Stimulated activated CD8-positive, alpha-beta memory T cell treated with anti-CD3 and anti-CD28 coated beads, Interleukin-7, amount 100 ng/mL, for 48 hours (primary cell): ENCODE measurements at places on chromosomes 1 and 21.

DNA sequence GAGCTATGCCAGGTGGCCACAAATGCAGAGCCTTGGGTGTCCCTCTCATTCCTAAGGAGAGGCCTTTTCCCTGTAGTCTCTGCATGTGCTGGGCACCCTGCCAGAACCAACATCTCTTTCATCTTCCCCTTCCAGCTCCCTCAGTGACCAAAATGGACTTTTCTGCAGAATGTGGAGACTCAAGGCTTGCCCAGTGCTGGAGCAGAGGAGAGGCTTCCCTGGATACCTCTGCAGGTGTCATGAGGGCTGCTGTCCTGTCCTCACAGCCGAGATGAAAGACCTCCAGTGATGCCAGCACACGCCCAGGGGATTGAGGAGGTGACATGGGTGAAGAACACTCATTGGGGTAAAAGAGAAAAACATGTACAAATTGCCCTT, 347.0 kb upstream of the AJAP1 start:
- no peak for DNase-seq

GRCh38 chr1:203186446-203187303, at the start of gene CHI3L1:
CHI3L1 (minus strand) TSS chr1:203186704; CDS start chr1:203186623, 81 bp downstream.
- DNase-seq, result no peak

DNA sequence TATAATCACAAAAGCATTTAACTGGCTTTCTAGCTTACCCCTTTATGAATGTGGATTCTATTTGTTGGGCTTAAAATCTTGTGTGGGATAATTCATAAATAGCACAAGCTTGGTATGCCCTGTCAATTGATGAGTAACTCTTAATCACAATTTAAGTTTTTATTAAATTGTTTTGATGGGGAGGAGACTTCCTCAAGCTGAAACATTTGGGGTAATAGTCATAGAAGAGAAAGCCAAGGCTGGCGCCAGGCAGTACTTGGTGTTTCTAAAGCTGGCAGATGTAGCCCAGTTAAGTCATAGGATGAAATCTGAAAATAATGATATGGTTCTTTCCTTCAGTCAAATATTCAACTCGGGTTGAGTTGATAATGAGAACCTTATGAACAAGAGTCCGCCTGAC, 167.2 kb downstream of the FMN2 start:
- DNase-seq, result no peak

- DNase-seq, result no peak
These were observed 31.4 kb downstream of the KCNC4 start for GRCh38 chr1:110241516-110241915.

DNA sequence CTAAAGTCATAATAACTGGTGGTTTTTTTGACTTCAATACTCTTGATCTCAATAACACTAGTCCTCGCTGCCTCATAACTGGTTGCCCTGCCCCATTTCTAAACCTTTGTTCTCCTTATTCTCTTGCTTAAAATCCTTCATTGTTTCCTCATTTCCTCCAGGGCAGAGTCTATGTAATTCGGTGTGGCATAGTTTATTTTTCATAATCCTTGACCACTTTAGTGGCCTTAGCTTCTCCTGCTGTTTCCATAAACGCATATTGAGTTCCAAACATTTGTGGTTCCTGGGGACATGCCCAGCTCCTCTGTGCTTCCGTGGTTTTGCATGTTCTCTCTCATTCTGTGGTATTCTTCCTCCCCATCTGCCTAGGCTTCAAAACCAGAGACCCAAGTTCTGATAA, 19.0 kb upstream of the TLCD4 start:
- DNase-seq, result no peak

DNA sequence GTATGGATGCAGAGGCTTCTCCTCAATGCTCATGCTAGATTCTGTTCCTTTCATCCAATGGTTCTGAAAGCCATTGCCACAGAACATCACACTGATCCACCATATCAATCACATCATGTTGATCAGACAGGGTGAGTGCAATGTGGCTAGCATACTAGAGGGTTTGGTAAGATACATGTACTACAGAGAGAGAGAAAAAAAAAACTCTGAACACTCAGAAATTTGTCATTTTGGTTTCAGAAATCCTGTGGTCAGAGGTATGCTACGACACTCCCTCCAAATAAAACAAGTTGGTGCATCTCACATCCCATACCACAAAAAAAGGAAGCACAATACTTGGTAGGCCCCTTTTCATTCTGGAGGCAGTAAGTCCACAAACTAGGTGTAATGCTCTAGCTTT, 35.4 kb downstream of the OR10J1 start:
- no peak for DNase-seq

DNA sequence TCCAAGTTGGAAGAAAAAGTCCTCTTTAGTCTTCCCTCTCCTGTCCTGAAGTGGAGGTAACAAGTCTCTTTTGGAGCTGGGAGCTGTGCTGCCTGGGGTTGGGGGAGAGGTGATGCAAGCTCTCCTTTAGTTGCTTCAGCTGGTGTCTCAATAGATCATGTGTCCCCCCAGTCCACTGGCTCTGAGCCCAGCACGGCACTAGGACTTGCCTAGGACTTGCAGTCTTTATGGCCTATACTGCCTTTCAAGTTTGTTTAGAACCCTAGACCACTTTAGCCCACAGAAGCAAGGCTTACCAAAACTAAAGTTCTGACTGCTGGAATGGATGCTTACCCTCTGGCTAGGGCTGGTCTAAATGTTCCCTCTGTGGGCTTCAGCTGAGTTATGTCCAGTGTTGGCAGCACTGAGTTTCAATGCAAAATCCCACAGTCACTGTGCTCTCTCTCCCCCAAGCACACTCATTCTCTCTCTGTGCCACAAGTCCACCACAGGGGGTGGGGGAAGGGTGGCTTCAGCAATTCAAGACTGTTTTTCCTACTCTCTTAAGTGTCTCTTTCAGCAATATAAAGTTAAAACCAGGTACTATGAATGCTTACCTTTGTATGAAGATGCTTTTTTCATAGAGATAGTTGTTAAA, 185.0 kb downstream of the DNAH14 start:
- DNase-seq, result no peak

GRCh38 chr1:66778969-66779368, 22.1 kb downstream of the INSL5 start:
- no peak for DNase-seq

GRCh38 chr1:235079443-235080296, 49.0 kb downstream of the TOMM20 start:
- no peak for DNase-seq

DNA sequence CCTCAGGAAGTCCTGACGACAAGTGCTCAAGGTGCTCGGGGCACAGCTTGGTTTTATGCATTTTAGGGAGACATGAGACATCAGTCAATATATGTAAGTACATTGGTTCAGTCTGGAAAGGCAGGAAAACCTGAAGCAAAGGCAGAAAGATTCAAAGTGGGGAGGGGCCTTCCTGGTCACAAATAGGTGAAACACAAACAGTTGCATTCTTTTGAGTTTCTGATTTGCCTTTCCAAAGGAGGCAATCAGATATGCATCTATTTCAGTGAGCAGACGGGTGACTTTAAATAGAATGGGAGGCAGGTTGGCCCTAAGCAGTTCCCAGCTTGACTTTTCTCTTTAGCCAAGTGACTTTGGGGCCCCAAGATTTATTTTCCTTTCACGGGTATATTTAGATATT, 8.9 kb upstream of the RNF187 start:
- no peak for DNase-seq

DNA sequence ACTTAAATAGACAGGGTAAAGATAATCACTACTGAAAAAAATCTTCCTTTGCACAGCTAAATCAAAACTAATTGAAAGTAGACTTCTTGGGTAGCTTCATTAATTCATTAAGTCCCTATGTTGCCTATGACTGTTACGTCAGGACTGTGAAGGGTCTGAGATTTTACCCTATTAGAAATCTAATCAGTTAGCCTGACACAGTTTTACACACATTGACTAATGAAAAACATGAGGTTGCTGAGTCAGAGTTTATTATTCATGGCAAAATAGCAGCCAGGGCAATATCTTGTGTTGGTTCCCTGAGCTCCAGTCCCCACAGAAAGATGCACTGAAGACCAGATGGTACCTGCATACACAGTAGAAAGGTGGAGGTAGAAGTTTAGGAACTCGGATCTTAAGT, 262.5 kb upstream of the ZP4 start:
- no peak for DNase-seq

GRCh38 chr1:152657677-152658076, 5.5 kb upstream of the LCE2D start:
- no peak for DNase-seq

GRCh38 chr1:78304341-78304740, 186.4 kb upstream of the PTGFR start:
- no peak for DNase-seq

- DNase-seq, result no peak
These were observed 3.3 kb upstream of the CCDC28B start for GRCh38 chr1:32197074-32197473.

- no peak for DNase-seq
These were observed 21.8 kb upstream of the CASQ2 start for GRCh38 chr1:115790356-115790755.

- no peak for DNase-seq
These were observed 64.5 kb downstream of the PSMG1 start for GRCh38 chr21:39118604-39119215.

DNA sequence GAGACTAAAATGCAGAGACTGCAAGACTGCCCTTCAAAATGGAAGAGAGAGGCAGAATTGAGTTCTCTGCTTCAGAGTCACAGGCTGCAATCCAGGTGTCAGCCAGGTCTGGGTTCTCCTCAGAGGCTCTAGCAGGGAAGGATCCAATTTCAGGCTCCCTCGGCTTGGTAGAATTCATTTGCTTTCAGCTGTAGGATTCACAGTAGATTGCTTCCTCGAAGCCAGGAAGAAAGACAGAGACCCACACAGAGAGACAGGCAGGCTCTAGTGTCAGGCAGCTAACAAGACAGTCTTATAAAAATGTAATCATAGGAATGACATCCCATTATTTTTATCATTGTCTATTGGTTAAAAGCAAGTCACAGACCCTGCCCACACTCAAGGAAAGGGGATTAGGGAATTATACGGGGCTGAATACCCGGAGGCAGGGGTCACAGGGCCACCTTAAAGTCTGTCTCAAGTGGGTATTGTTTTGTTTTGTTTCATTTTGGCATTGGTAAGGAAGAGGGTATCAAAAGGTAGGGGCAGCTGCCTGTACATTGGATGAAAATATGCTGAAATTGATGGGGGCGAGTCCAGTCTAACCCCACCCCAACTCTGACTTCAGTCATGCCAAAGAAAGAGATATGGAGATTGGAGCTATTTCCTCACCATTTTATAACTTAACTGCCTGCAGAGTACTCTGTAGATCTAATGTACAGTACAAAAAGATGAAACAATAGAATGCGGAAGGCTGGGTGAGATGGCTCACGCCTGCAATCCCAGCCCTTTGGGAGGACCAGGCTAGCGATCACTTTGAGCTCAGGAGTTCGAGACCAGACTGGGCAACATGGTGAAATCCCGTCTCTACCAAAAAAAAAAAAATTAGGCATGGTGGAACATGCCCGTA, 9.5 kb upstream of the TBCE start:
- DNase-seq, result no peak

GRCh38 chr1:8560611-8561544, 243.0 kb downstream of the SLC45A1 start:
- no peak for DNase-seq

DNA sequence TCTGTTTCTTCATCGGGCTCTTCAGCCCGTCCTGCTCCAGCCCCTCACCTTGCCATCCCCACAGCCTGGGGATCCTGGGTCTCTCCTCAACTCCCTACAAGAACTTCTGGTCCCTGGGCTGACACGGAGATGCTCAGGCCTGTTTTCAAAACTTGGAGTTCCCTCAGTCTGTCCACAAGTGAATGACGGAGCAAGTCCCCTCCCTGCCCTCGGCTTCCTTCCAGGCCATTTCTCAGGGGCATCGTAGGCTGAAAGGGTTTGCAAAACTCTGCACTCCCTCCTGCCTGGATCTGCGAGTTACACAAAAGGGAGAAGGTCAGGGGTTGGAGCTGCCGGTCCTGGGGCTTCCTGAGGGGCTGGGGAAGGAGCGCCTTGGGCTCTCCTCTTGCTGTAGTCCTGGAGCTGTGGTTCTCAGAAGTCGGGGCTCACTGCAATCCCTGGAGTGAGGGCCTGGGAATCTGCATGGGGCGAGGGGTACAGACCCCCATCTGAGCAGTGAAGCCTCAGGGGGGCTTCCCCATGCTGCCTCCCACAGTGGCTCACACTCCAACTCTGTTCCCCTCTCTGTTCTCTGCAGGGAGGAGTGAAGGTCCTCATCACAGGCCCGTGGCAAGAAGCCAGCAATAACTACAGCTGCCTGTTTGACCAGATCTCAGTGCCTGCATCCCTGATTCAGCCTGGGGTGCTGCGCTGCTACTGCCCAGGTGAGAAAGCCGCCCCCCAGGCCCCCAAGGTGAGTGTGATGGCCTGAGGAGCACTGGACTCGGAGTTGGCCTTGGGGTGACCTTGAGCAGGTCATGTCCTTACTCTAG, 100.6 kb upstream of the VAMP3 start:
- DNase-seq, result no peak

DNA sequence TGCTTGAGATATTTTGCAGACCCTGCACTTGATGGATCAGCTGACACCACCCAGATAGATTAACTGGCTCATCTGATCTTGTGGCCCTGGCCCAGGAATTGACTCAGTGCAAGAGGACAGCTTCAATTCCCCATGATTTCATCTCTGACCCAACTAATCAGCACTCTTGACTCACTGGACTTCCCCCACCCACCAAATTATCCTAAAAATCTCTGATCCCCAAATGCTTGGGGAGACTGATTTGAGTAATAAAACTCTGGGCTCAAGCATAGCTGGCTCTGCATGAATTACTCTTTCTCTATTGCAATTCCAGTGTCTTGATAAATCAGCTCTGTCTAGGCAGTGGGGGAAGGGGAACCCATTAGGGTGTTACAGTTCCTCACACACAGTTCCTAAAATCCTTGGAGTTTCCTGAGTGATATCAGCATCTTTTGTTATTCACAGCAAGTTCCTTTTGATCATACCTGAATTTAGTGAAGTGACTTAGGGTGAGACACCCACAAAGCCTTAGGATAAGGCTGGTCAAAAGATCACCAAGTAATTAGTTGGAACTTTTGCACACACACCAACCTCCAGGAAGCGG, 104.2 kb downstream of the COP1 start:
- DNase-seq, result no peak

GRCh38 chr21:45470773-45471524, 66.0 kb downstream of the COL18A1 start:
- DNase-seq, result no peak

GRCh38 chr1:94537254-94537653, 4.3 kb downstream of the F3 start:
- DNase-seq, result no peak

GRCh38 chr21:38277501-38278131, 20.8 kb downstream of the KCNJ15 start:
- no peak for DNase-seq

- no peak for DNase-seq
These were observed 63.0 kb upstream of the ANGPTL1 start for GRCh38 chr1:178933709-178934490.

- no peak for DNase-seq
These were observed 26.2 kb downstream of the SLC44A3 start for GRCh38 chr1:94846308-94846707.

- DNase-seq, result no peak
These were observed 75.3 kb downstream of the FOXJ3 start for GRCh38 chr1:42259739-42260064.
